ENCODE measurements at places on chromosomes 16 and 17. TPM values are rescaled to one million over a fixed set of nuclear protein-coding genes. Genes with fewer than 3 reads are reported as not detected.
A peak's percentile ranks its signal among the peaks of the same experiment; 100 is the strongest.

GRCh38 chr17:29155966-29156338 is 24.2 kb downstream of the MYO18A start:
- DNase-seq = peak; percentile 82

DNA sequence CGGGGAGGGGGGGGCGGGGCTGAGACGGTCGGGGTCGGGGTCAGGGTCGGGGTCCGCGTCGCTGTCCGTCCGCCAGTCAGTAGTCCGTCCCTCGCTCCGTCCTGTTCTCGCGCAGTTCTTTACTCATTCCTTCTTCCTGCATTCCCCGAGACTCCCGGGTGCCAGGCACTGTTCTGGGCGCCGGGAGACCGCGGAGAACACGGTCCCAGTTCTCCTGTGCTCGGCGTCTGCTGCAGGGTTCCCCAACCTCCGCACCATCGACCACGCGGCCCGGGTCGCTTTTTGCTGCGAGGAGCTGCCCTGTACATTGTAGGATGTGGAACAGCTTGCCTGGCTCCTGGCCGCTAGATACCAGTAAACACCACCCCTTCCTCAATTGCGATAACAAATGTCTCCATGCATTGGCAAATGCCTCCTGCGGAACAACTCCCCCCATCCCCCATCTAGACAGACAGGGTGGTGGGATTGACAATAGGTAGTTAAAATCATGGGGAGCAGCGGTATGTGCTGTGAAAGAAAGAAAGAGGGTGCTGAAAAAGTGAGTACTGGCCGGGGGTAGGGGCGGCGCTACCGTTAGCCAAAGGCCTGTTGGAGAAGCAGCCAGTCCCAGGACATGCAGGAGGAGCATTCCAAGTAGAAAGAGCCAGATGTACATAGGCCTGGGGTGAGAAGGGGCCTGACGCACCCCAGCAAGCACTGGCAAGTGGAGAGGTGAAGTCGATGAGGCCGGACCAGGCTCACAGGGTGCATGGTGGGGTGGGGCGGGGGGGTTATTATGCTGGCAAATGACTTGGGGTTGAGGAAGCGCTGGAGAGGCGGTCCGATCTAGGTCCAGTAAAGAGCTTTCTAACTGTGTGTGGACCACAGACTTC is 631 bp downstream of the TRAF7 start:
- no peak for DNase-seq

- DNase-seq = no peak
Measured at GRCh38 chr16:84948851-84949610, 62.3 kb downstream of the ZDHHC7 start.

DNA sequence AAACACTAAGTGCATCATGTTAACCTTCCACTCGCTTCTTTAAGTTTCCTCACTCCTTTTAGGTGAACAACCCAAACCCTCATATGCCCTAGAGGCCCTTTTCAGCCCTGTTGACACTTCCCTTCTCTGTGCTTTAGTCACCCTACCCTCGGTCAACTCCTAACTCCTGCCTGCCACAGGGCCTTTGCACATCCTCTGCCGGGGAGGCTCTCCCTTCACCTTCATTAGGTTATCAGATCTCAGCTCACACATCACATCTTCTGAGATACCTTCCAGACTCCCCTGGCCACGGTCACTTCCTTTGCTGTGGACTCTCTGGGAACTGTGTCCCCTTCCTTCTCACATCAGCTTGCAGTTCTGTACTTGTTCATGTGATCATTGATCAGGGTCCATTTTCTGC is 574.4 kb downstream of the MAF start:
- DNase-seq = no peak

DNA sequence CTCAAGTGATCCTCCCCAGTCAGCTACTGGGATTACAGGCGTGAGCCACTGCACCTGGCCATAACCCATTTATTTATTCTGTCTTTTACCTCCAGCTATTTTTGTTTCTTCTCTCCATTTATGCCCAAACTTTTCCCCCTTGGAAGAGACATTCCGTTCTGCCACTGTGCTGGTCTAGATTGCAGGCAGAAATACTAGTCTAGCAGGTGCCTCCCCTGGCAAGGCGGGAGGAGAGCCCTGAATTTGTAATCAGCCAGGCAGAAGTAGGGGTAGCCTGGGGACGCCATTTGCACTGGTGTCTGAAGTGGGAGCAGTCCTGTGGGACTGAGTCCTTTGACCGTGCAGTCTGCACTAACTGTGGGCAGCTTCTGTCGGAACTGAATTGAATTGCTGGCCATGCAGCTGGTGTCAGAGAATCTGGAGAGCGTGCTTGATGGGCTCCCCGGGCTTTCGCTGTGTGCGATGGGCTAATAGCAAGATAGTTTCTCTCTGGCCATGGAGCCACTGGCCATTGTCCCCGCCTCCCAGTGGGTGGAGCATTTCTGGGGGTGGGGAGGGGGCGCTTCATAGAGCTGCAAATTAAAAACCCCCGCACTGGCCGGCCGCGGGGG is 31.5 kb upstream of the LITAF start:
- no peak for DNase-seq

DNA sequence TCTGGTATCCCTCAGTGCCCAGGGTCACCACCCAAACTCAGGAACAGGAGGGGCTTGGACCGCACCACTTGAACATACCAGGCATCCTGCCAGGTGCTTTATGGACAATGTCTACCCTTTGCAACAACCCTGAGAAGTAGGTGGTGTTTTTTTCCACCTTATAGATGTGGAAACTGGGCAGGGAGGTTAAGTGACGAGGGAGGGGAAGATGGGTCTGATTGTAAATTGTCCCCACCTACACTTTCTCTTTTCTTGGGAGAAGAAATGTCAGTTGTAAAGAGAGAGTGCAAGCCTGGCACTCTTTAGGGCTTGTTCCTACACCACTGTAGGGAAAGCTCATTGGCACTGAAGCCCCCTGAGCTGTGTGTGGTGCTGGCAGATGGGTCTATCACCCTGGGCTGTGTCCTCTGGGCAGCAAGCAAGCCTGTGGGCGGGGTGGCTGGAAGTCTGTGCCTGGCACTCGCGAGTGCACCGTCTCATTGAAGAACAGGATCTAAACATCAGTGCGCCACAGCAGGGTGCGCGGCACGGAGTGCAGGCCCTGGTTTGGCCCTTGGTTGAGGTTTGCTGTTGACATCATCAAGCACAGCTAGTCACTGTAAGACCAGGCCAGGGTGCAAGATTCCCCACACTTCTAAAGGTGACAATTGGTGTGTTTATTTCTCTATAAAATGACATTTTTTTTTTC is 15.1 kb downstream of the NOD2 start:
- no peak for DNase-seq

DNA sequence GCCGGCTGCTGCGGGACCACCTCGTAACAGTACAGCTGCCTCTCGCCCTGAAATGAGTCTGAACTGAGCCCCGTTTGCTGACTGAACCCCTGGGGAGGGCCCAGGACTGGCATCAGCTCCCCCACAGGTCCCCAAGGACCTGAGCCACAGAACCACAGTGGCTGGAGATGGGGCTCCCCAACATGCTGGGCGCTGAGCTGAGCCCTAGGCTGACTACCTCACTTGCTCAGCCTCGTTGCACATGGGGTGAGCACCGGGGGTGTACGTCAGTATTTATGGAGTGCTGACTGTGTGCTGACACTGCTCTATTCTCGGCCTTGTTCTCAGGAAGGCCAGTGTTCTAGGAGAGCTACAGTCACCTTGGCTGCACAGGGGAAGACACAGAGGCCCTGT is 6.6 kb upstream of the VASN start:
- DNase-seq = no peak

- DNase-seq = no peak
Measured at GRCh38 chr16:17998550-17998949, 338.0 kb downstream of the NPIPA8 start.

GRCh38 chr16:27226976-27227705 is 23.8 kb downstream of the KDM8 start:
- DNase-seq = no peak

GRCh38 chr17:7440113-7440833 is 961 bp downstream of the FGF11 start:
- no peak for DNase-seq

EVPLL gene
- polyA plus RNA-seq = 0.71 TPM

PRSS27 gene
- polyA plus RNA-seq = 2.0 TPM

PPM1E gene
- polyA plus RNA-seq = 3.0 TPM

ZNF319 gene
- 13.2 TPM for polyA plus RNA-seq
